ENCODE measurements at places on chromosomes 4 and X. TPM values are rescaled to one million over a fixed set of nuclear protein-coding genes. Genes with fewer than 3 reads are reported as not detected.

DNA sequence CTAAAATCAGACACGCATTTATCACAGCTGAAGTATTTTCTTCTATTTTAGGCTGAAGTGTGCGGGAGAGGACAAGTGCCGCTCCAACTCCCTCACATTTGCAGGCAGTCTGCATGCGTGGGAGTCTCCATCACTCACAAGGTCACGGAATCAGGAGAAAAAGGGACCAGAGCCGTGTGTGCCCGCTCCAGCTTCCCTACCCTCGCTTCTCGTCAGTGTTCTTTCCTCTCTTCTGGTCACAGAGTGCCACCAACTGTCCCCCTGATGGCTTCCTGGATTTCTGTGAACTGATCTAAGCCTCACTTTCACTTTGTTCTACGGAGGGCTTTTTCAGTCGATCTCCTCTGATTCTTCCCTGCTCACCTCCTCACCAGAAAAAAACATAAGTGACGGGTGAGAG is 407.4 kb upstream of the AADAT start:
- H3K4me3 ChIP-seq: no peak overlapping the region
- H3K27ac ChIP-seq: no peak overlapping the region
- no peaks in the 10 kb centered on the region for H3K4me1 ChIP-seq
- H3K27me3 ChIP-seq: no peaks in the 10 kb centered on the region
- no peak for DNase-seq

DNA sequence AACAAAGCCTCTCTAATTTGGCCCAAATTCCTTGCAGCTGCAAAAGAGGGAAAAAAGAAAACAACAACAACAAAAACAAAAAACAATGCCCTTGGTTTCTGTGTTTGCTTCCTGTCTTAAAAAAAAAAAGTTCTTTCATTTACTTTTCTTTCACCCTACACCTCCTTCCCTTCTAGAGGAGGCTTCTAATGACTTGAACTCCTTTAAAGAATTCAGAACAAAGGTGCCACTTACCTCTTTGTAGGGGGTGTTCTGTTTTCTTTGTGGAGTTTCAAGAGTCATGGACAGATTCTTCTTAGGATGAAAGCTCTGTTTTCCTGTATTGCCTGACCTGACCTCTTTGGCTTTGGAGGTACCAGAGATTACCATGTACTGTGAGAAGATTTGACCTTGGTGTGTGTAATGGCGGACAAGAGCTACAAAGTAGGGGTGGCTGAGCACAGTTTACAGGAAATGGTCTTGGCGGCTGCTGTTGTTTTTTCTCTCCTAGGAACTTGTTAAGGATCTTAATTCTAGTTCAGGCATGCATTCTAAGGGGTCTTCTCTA is 72.4 kb upstream of the S100G start:
- no peaks in the 10 kb centered on the region for H3K36me3 ChIP-seq
- no peak overlapping the region for H3K27ac ChIP-seq
- no peak overlapping the region for H3K4me3 ChIP-seq
- no peak for DNase-seq
- no peaks in the 10 kb centered on the region for H3K27me3 ChIP-seq
- H3K4me1 ChIP-seq: no peaks in the 10 kb centered on the region

GRCh38 chr4:6042293-6043063 is 24.2 kb upstream of the C4orf50 start:
- H3K27me3 ChIP-seq: no peaks in the 10 kb centered on the region
- H3K4me3 ChIP-seq: no peak overlapping the region
- H3K4me1 ChIP-seq: no peaks in the 10 kb centered on the region
- no peak for DNase-seq

- H3K4me1 ChIP-seq: peaks cover 53% of the 10 kb centered on the region
- DNase-seq: no peak
- peak overlapping the region; percentile 65 for H3K27ac ChIP-seq
- H3K27me3 ChIP-seq: no peaks in the 10 kb centered on the region
- H3K4me3 ChIP-seq: peak overlapping the region; percentile 77
Observed at GRCh38 chr4:139315221-139315675, 13.0 kb upstream of the NDUFC1 start.

- no peak for DNase-seq
- H3K27ac ChIP-seq: no peak overlapping the region
- no peaks in the 10 kb centered on the region for H3K27me3 ChIP-seq
- H3K4me1 ChIP-seq: no peaks in the 10 kb centered on the region
Observed at GRCh38 chr4:8046925-8047541, 107.4 kb upstream of the AFAP1 start.

- no peak for DNase-seq
- H3K27ac ChIP-seq: no peak overlapping the region
- H3K4me1 ChIP-seq: no peaks in the 10 kb centered on the region
- H3K36me3 ChIP-seq: no peaks in the 10 kb centered on the region
- H3K27me3 ChIP-seq: peaks cover 10% of the 10 kb centered on the region
Observed at GRCh38 chr4:83631066-83631465, 95.2 kb downstream of the GPAT3 start.

The GLRB gene
- total RNA-seq: not detected

DNA sequence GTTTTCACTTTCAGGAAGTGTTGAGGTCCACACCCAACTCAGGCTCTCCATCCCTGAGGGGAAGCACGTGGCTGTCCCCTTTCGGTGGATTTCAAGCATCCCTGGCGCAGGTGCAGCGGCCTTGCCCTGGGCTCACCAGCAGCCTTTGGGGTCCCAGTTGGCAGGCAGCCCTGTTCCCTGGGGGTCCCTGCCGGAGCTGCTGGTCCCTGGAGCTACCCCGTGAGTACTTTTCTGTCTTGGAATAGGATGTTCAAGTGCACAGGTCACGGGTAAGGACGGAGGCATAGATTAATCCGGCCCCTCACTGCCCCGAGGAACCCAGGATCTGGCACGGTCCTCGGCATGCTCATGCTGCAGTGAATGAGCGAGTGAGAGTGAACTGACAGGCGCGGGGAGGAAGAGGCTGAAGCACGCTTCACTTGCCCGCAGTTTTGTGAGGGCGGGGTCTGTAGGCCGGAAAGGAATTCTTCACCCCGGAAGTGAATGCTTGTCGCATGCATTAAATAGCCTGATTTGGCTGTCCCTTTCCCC is 117.2 kb upstream of the FAT1 start:
- H3K36me3 ChIP-seq: no peaks in the 10 kb centered on the region
- H3K4me3 ChIP-seq: no peak overlapping the region
- H3K4me1 ChIP-seq: no peaks in the 10 kb centered on the region
- no peak for DNase-seq

- no peak for DNase-seq
- H3K36me3 ChIP-seq: no peaks in the 10 kb centered on the region
- H3K27ac ChIP-seq: no peak overlapping the region
- no peaks in the 10 kb centered on the region for H3K4me1 ChIP-seq
Observed at GRCh38 chr4:176464748-176465147, 145.0 kb downstream of the SPCS3 start.

DNA sequence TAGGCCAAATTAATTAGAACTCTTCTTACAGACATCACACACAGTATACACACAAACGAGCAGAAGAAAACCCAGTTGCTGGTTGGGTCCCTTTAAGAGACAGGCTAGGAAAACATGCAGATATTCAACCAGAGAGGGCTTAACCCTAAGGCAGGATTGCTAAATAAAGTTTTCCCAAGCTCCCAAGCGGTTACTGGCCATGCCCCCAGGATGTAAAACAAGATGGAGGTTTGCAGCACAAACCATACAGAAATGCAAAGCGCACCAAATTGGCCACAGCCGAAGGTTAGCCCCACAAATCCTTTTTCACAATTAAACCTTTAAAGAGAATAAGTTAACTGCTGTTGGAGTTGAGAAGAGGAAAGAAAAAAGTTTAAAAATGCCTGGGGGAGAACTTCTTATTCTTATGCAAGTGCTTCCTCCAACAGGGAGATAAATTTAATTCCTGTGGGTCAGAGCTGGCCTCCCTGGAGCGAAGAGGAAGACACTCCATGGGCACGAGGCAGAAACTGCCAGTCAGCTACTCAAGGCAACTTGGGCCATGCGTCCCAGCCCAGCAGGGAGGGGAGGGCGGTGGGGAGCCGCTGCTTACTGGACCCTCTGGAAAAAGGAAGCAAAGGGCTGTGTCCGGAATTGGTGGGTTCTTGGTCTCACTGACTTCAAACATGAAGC is 167.6 kb upstream of the ARSJ start:
- H3K36me3 ChIP-seq: no peaks in the 10 kb centered on the region
- no peaks in the 10 kb centered on the region for H3K4me1 ChIP-seq
- DNase-seq: no peak

GRCh38 chr4:16411501-16412085 is 185.3 kb upstream of the TAPT1 start:
- no peaks in the 10 kb centered on the region for H3K4me1 ChIP-seq
- no peak overlapping the region for H3K4me3 ChIP-seq
- DNase-seq: no peak
- H3K27me3 ChIP-seq: no peaks in the 10 kb centered on the region
- no peak overlapping the region for H3K27ac ChIP-seq
- H3K36me3 ChIP-seq: no peaks in the 10 kb centered on the region

DNA sequence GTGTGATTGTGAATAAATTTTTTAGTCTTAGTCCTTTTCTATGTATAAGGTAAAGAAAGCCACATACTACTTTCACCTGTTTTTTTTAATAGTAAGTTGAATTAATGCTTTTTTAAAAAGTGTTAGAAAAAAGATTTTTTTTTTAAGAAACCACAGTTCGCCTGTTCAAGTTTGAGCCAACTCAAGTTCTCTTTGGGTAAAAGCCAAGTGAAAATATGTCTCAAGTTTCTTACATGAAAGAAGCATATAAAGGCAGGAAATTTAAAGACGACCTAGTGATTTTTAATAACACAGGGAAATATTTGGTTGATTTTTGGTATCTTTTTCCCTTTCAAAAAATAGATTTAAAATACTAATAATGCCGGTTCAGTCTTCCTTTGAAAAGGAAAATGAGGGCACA is 369.9 kb upstream of the NR3C2 start:
- H3K27ac ChIP-seq: no peak overlapping the region
- no peaks in the 10 kb centered on the region for H3K4me1 ChIP-seq
- H3K36me3 ChIP-seq: no peaks in the 10 kb centered on the region

DNA sequence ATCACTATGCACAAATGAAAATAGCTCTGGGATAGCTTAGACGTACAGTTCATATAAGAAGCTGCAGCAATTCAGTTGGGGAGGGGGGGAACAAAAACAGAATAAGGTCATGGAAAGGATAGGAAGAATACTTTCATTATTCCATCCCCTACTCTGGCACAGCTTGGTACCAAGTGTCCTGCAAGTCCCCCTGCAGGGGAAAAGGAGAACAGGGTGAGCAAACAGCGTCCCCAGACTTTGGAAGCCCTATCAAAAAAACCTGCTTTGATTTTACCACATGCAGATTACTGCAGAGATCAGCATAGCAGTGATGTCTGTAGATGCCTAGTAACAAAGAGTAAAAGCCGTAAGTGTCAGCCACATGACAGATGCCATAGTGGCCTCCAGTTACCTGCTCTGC is 209.4 kb upstream of the NEIL3 start:
- no peak overlapping the region for H3K27ac ChIP-seq
- H3K36me3 ChIP-seq: no peaks in the 10 kb centered on the region
- no peaks in the 10 kb centered on the region for H3K27me3 ChIP-seq
- DNase-seq: no peak
- no peaks in the 10 kb centered on the region for H3K4me1 ChIP-seq
- H3K4me3 ChIP-seq: no peak overlapping the region

The CSAG1 gene
- not detected for total RNA-seq

The TBX22 gene
- total RNA-seq: not detected

DNA sequence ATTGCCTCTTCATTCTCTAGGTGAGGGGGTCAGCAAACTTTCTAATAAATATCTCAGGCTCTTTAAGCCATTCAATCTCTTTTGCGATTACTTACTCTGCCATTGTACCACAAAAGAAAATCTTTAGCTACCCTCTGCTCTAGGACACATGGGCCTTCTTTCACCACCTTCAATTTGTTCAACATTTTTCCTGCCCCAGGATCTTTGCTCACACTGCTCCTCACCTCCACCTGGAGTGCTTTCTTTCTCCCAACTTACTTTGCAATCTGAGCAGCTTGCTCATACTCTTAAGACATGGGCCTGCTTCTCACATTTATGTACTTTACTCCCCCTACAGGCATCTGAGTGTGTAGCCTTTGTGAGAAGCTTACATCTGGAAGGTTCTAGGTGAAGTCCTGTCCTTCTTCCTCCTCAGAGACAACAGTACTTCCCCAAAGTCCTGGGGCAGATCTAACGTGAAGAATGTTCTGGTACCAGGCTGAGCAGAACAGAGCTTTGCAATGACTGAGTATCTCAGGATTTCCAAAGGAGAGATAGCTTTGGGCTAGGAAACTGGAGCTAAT is 55.0 kb upstream of the PRDM5 start:
- DNase-seq: no peak
- no peak overlapping the region for H3K27ac ChIP-seq
- no peak overlapping the region for H3K4me3 ChIP-seq
- H3K4me1 ChIP-seq: no peaks in the 10 kb centered on the region
- no peaks in the 10 kb centered on the region for H3K36me3 ChIP-seq

The CT45A10 gene
- not detected for total RNA-seq

The CTAG2 gene
- not detected for total RNA-seq

The FAT4 gene
- 0.02 TPM for total RNA-seq

- H3K4me3 ChIP-seq: no peak overlapping the region
- H3K27ac ChIP-seq: no peak overlapping the region
- no peaks in the 10 kb centered on the region for H3K4me1 ChIP-seq
- H3K27me3 ChIP-seq: no peaks in the 10 kb centered on the region
Observed at GRCh38 chr4:164464313-164464712, 289.6 kb upstream of the SMIM31 start.

DNA sequence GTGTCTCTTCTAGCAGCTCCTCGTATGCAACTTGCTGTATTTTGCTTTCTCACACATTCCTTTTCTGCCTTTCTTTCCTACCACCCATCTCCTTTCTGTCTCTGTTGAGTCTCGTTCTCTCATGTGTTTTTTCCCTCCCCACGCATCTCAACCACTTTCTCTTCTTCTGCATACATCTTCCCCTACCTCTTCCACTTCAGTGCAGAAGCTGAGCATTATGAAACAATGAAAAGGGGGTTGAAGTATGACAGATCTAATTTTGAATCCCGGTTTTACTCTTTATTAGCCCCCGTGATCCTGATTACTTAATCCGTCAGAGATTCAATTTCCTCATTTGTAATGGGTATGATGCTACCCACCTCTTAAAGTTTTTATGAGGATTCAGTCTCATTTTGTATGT is 7.3 kb downstream of the FAM241A start:
- H3K4me1 ChIP-seq: peaks cover 5% of the 10 kb centered on the region
- no peaks in the 10 kb centered on the region for H3K27me3 ChIP-seq
- H3K27ac ChIP-seq: no peak overlapping the region
- no peak overlapping the region for H3K4me3 ChIP-seq
- no peak for DNase-seq

- H3K27me3 ChIP-seq: no peaks in the 10 kb centered on the region
- no peak overlapping the region for H3K4me3 ChIP-seq
Observed at GRCh38 chrX:37926700-37927099, 79.3 kb upstream of the DYNLT3 start.

The TMEM150C gene
- total RNA-seq: not detected
